ENCODE measurements at places on chromosomes 7 and 10. TPM values are rescaled to one million over a fixed set of nuclear protein-coding genes. Genes with fewer than 3 reads are reported as not detected.
A peak's percentile ranks its signal among the peaks of the same experiment; 100 is the strongest.

DNA sequence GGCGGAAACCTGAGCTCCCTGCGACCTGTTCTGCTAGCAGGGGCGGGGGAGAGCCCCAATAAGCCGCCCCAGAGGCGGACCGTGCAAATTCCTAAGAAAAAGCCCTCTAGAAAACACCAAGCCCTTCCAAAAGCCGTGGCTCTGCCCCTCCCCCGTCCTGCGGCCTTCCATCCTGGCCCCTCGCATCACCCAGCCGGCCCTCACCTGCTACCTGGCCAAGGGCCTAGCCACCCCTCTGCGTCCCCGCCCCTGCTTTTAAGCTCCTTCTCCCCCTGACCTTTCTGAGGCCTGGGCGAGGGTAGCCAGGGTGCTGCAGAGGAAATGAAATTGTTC lies 24.9 kb downstream of the SKIDA1 start:
- H3K27me3 ChIP-seq, result no peaks in the 10 kb centered on the region
- DNase-seq, result no peak
- no peak overlapping the region for H3K27ac ChIP-seq
- peaks cover 4% of the 10 kb centered on the region for H3K4me1 ChIP-seq

C7orf57 gene
- total RNA-seq, result not detected

DNA sequence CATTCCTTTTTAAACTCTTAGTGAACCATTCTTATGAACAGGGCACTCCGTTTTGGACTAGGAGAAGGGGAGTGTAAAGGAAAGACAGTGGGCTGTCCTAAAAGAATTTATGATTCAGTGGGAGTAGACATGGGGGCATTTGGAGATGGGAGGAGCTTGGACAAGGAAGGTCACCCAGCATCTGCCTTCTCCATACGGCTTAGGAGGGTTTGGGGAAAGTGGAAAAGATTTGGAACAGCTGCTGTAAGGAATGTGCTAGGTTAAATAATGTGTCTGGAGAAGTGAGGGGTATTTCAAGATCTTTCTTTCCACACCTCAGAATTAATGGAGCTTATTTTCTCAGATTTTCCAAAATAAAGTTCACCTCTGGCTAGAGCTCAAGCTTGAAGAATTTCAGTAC lies 24.0 kb downstream of the SLC35G1 start:
- DNase-seq, result no peak
- H3K36me3 ChIP-seq, result no peaks in the 10 kb centered on the region
- no peak overlapping the region for H3K4me3 ChIP-seq
- no peak overlapping the region for H3K27ac ChIP-seq
- no peaks in the 10 kb centered on the region for H3K27me3 ChIP-seq

DNA sequence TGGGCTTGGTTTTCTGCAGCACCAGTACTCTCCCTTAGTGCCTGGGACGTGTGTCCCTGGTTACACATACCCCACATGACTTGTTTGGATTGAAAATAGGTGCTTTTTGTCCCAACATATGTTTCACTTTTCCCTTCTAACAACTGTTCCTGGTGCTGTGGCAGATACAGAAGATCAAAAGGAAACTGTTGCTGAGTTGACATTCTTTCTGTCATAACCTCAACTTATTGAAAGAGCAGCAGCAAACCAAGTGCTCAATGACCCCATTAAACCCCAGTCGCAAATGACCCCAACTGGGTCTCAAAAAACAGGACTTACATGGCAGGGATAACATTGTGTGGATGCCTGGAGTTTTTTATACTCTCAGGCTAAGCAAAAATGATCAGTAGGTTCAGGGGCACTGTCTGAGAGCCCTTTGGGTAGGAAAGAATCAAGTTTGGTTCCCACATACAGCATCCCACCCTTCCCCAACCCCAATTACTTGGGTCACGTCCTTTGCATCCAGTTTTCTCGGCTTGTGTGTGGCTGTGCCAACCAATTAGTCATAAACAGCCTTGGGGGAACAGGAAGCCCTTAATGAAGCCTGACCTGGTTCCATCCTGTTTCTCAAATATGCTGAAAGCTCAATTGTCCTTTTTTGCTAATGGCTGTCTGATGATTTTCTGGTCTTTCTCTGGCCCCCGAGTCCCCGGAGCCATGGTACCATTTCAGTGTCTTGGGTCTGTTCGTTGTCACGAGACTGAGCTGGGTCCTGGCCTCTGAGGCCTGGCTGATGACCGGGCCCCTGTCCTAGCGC lies 4.9 kb downstream of the HKDC1 start:
- no peak overlapping the region for H3K4me3 ChIP-seq
- H3K36me3 ChIP-seq, result no peaks in the 10 kb centered on the region
- H3K27me3 ChIP-seq, result no peaks in the 10 kb centered on the region

TMEM140 gene
- 20.4 TPM for total RNA-seq

GRID2IP gene
- not detected for total RNA-seq

- peak overlapping the region; percentile 36 for H3K27ac ChIP-seq
- DNase-seq, result no peak
- no peaks in the 10 kb centered on the region for H3K36me3 ChIP-seq
- H3K4me3 ChIP-seq, result no peak overlapping the region
Measured at GRCh38 chr7:106768324-106768751, 96.7 kb upstream of the PIK3CG start.

DNA sequence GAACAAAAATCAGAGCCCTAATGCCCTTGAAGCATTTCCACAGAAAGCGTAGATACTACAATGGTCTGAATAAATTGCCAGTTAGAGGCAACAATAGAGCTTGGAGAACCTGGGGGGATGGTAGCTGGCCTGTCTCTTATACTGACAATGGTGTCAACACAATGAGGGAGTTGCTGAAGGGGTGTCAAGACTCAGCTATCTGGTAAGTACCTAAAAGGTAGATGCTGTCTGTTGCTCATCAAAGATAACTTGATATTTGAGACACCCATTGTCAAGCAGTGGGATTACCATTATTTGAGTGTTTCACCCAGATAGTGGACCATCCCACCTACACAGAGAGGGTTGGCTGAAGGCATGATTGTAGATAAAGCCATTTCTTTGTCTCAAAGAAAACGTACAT lies 72.8 kb downstream of the PDE1C start:
- H3K4me3 ChIP-seq, result no peak overlapping the region
- no peaks in the 10 kb centered on the region for H3K4me1 ChIP-seq
- no peaks in the 10 kb centered on the region for H3K27me3 ChIP-seq

GRCh38 chr7:80493121-80493849 lies 18.6 kb downstream of the GNAT3 start:
- H3K4me3 ChIP-seq, result no peak overlapping the region
- no peaks in the 10 kb centered on the region for H3K27me3 ChIP-seq
- H3K4me1 ChIP-seq, result peaks cover 5% of the 10 kb centered on the region
- H3K36me3 ChIP-seq, result no peaks in the 10 kb centered on the region
- no peak overlapping the region for H3K27ac ChIP-seq
- no peak for DNase-seq

FANK1 gene
- total RNA-seq, result 6.6 TPM

DNA sequence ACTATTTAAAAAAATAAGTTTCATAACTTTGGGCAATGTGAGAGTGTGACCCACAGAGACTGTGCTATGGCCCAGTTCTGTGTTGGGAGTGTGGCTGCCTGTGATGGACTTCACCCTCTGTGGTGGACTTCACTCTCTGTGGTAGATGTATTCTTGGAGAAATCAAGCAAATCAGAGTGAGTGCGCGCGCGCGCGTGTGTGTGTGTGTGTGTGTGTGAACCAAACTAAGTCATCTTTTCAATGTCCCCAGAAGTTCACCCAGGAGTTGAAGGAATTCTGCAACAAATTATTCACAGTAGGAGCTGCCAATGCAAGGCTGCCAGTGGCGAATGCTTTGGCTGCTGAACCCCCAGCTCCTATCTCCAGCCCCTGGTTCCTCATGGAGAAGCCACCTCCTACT lies 184.5 kb downstream of the ADAM12 start:
- H3K27ac ChIP-seq, result no peak overlapping the region
- no peaks in the 10 kb centered on the region for H3K36me3 ChIP-seq
- no peak for DNase-seq
- peaks cover 6% of the 10 kb centered on the region for H3K4me1 ChIP-seq

DNA sequence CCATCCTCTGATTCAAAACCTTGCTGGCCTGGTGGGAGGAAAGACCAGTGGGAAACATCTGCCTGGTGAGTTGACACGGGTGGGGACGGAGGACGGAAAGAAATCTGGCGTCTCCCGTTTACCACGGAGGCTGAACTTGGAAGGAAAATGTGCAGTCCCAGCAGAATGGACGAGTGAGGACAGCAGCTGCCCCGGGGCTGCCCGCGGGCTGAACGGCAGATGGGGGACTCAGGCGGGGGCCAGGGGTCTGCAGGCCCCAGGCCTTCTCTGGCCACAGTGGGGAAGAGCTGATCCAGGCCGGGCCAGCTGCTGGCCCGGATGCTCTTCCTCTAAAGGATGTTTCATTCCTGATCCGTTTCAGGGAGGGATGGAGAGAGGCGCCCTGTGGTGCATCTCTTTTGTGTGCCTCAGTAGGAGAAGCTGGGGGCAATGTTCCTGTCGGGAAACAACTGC lies 147.5 kb upstream of the CHST15 start:
- H3K4me1 ChIP-seq, result no peaks in the 10 kb centered on the region
- no peak overlapping the region for H3K4me3 ChIP-seq
- H3K27ac ChIP-seq, result no peak overlapping the region
- DNase-seq, result no peak
- H3K36me3 ChIP-seq, result no peaks in the 10 kb centered on the region

SPDYE1 gene
- not detected for total RNA-seq

DNA sequence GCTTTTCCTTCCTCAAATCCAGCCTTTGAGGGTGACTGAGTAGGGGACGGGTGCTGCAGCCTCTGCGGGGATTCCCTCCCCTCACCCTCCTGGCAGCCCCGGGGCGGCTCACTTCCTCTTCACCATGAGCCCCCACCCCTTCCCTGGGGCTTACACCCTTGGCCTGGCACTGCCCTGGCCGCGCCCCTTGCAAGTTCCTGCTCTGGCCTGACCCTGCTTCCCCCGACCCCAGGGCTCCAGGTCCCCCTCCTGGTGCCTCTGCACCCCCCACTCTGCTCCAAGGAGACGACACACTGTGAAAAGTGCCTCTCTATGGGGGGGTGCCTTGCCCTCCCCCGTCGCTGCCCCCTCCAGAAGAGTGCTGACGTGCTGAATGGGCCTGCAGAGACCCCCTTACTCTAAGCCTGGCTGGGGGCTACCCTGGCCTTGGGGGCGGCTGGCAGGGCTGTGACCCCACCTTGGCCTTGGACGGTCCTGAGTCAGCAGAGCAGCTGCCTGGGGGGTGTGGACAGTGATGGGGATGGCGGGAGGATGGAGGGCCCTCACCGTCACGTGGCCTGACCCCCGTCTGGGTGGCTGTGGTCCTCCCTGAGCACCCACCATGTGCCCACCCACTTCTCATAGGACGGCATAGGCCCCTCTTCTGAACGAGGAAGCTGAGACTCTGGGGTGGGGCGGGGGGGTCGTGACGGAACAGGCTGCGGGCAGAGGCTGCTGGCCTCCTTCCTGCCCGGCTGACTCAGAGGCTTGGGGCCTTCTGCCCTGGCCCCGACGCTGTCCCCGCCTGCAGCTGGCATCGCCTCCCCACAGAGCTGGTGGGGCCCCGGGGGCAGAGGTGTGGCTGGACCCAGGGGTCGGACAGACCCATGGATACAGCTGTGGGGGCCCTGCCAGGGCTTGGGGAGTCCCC lies 9.8 kb downstream of the LFNG start:
- no peaks in the 10 kb centered on the region for H3K27me3 ChIP-seq
- peaks cover 73% of the 10 kb centered on the region for H3K4me1 ChIP-seq

DNA sequence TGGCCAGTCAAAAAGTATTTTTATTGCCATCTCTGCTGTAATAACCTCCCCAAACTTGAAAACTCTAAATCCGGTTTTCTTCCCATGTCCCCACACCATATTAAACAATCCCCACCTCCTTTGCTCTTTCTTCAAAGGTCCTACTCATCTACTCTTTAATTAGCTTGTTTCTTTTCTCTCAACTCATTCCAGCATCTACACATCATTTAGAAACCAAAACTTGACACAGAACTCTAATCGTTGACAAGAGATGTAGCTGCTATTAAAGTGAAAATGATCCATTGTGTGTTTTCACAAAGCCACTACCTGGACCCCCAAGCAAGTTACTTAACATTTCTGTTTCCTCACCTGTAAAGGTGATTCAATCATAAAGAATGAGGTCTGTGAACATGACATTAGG lies 436.3 kb upstream of the NPVF start:
- peaks cover 57% of the 10 kb centered on the region for H3K4me1 ChIP-seq
- H3K27me3 ChIP-seq, result no peaks in the 10 kb centered on the region
- peak overlapping the region; percentile 73 for H3K27ac ChIP-seq
- no peak for DNase-seq
- H3K36me3 ChIP-seq, result no peaks in the 10 kb centered on the region
- H3K4me3 ChIP-seq, result no peak overlapping the region

GRCh38 chr10:23197416-23197861 lies 5.3 kb downstream of the PTF1A start:
- H3K4me3 ChIP-seq, result no peak overlapping the region
- peak; percentile 29 for DNase-seq
- no peaks in the 10 kb centered on the region for H3K36me3 ChIP-seq
- H3K4me1 ChIP-seq, result no peaks in the 10 kb centered on the region

GRCh38 chr10:112223725-112224124 lies 40.2 kb upstream of the GPAM start:
- no peaks in the 10 kb centered on the region for H3K27me3 ChIP-seq
- DNase-seq, result no peak
- H3K4me1 ChIP-seq, result no peaks in the 10 kb centered on the region
- H3K36me3 ChIP-seq, result no peaks in the 10 kb centered on the region

Measured in vagina (tissue), 2 donors.